ENCODE measurements at places on chromosomes 6 and 20.

- DNase-seq: no peak
Observed at GRCh38 chr6:97462938-97463598, 180.1 kb upstream of the MMS22L start.

DNA sequence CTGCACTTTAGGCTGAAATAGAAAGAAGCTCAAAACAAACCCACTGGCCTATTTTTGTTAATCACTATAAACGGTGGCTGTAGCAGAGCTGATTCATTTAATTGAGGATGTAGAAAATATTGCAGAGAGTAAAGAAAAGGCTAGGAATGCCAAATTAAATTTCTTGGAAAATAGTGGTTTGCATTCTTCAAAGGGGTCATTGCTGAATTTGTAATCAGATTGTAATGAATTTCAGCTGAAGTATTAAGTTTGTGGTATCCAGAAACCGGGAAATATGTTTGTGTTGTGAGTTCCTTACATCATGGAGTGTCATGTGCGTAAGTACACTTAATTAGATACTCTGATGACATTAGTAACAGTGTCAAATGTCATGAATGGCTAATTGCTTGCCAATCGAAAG lies 203.0 kb downstream of the SAMD5 start:
- DNase-seq: no peak

- peak; percentile 47 for DNase-seq
Observed at GRCh38 chr6:27604986-27605385, 132.1 kb upstream of the ZNF184 start.

- no peak for DNase-seq
Observed at GRCh38 chr6:35428421-35429149, 23.6 kb upstream of the FANCE start.

- no peak for DNase-seq
Observed at GRCh38 chr6:159118924-159119323, 50.3 kb upstream of the FNDC1 start.

DNA sequence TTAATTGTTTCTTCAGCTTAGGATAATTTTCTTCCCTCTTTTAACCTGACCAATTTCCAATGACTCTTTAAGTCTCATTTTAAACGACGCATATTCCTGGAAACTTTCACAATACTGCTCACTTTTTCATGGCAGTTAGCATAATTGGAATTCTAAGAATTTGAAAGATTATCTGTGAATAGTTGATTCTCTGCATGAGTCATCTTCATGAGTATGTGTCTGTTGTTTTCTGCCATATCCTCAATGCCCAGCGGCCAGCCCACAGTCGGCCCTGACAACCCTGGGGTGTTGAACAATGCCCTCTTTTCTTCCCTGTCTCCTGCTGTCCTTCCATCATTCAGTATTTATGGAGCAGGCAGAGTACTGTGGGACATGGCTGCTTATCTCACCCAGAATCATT lies 554.2 kb downstream of the CDH26 start:
- peak; percentile 78 for DNase-seq

DNA sequence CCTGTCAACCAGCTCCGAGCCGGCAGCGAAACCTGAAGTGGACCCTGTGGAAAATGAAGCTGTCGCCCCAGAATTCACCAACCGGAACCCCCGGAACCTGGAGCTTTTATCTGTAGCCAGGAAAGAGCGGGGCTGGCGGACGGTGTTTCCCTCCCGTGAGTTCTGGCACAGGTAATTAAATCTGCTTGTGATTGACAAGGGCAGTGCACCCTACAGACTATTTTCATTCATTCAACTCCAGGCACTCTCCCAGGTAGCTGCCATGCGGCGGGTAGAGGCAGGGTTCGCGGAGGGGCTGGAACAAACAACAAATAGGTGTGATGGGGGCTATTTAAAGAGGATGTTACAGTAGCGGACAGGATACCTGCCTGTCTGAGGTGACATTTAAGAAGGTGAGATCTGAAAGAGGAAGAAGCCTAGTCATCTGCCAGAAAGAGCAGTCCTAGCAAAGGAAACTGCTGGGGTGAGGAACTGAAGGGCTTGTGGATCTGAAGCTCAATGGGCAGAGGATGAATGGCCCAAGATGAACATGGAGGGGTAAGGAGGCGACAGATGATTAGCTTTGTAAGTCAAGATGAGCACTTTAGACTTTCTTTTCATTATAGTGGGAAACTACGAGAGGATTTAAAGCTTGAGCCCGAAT lies 810 bp downstream of the MRPL18 start:
- DNase-seq: no peak

DNA sequence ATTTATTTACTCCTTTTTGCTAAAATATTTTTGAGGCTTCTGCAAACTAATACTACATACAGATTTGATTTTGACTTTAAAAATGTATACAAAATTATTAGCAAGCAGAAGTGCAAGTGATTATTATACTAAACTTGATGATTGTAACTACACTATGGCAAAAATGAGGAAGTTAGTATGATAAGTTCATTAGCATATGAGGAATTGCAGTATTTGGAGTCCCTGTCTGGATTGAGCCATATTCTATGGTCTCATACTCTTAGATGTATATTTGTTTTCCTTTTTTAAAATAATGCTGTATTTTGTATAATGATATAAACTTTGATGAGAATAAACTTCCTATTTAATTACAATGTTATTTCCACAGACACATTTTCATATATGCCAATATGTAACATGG lies 13.9 kb downstream of the CRISP3 start:
- DNase-seq: no peak

DNA sequence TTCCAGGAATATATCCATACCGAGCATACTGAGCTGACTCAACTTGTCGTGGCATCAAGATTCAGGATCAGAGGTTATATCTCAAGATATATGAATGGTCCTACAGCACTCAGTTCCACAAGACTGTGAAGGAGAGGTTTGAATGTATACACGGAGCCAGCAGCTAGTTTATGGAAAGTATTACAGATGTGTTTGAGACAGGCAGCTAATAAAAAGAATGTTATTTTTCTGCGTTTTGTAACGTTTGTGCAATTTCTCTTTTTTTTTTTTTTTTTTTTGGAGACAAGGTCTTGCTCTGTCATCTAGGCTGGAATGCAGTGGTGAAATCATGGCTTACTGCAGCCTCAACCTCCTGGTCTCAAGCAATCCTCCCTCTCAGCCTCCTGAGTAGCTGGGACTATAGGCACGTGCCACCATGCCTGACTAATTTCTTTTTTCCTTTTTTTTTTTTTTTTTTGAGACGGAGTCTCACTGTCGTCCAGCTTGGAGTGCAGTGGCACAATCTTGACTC lies 3.4 kb upstream of the FAM110A start:
- peak; percentile 79 for DNase-seq

- no peak for DNase-seq
Observed at GRCh38 chr20:63919130-63919529, 24.2 kb downstream of the DNAJC5 start.

GRCh38 chr6:156808287-156808686 lies 31.1 kb downstream of the ARID1B start:
- DNase-seq: no peak

GRCh38 chr6:156881687-156882629 lies 104.8 kb downstream of the ARID1B start:
- no peak for DNase-seq

GRCh38 chr20:59810449-59811187 lies 122.8 kb downstream of the SYCP2 start:
- no peak for DNase-seq

GRCh38 chr20:5788385-5788895 lies 38.2 kb downstream of the SHLD1 start:
- DNase-seq: peak; percentile 78

DNA sequence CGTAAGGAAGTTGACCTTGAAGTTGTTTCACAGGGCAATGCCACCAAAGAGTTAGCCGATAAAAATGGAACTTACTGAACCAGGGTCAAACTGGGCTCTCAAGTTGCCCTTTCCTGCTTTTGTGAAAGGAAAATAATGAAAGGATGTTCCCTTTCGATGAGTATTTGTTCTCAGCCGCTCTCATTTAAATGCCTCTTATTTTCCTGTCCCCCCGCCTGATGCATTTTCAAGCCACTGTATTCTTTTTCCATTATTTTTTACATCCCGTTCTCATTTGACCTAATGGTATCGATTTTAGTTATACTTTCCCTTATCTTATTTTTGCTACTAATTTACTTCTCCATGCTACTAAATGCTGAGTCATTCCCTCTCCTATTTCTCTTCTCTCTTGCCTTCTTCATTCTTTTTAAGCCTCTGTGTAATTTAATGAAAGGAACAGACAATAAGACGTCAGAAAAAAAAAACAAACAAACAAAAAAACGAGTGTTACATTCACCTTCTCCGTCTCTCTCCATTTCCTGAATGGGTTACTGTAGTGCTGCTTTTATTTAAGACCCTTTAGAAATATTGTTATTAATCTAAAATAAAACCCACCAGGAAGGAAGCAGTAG lies 655 bp upstream of the NDUFAF4 start:
- no peak for DNase-seq

DNA sequence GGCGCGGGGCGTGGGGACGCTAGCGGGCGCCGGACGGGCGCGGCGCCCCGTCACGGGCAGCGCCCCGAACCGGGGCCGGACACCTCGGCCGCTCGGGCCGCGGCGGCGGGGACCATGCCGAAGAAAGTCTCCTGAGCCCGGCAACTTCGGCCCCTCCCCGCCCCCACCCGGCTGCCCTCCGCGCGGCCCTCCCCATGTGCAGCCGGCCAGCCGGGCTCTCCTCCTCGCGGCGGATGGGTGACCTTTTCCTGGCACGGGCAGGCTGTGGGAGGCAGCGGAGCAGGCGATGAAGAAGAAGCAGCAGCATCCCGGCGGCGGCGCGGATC lies 278 bp downstream of the UST start:
- DNase-seq: peak; percentile 69

DNA sequence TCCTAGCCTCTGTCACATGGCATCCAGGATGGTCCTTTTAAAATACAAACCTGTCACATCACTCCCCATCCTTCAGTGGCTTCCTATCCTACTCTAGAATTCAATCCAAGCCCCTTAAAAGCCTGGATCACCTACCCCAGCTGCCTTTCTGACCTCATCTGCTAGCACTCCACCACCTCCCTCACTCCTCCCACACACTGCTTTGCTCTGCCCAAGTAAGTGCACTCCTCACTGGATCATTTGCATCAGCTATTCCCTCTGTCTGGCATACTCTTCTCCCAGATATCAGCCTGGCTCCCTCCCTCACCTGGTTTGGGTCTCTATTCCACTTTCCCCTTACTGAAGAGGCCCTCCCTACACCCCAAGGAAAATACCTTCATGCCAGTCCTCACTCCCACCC lies 10.5 kb downstream of the C6orf136 start:
- DNase-seq: no peak

- no peak for DNase-seq
Observed at GRCh38 chr6:54198134-54198533, 86.9 kb downstream of the MLIP start.

- peak; percentile 62 for DNase-seq
Observed at GRCh38 chr6:19851241-19852089, 14.3 kb downstream of the ID4 start.

DNA sequence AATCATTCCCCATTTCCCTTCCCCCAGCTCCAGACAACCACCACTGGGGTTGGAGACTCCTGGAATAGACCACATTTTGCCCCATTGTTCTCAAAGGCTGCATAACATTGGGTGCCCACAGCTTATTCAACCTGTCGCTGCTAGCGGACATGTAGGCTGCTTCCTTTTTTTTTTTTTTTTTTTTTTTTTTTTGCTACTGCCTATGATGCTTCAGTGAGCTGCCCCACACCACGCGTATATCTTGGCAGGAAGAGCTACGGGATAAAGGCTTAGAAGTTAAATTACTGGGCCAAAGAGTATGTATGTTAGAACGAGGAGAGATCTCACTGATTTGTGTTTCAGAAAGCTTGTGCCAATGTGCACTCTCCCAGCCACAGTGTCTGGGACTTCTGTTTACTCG lies 7.0 kb downstream of the LBP start:
- peak; percentile 13 for DNase-seq

GRCh38 chr6:16305788-16306187 lies 67.4 kb downstream of the GMPR start:
- DNase-seq: no peak

Data from EL (cell line).